ENCODE measurements at places on chromosomes 5 and 9.

- peak; percentile 3 for DNase-seq
Observed at GRCh38 chr9:7234144-7234543, 476.4 kb downstream of the KDM4C start.

DNA sequence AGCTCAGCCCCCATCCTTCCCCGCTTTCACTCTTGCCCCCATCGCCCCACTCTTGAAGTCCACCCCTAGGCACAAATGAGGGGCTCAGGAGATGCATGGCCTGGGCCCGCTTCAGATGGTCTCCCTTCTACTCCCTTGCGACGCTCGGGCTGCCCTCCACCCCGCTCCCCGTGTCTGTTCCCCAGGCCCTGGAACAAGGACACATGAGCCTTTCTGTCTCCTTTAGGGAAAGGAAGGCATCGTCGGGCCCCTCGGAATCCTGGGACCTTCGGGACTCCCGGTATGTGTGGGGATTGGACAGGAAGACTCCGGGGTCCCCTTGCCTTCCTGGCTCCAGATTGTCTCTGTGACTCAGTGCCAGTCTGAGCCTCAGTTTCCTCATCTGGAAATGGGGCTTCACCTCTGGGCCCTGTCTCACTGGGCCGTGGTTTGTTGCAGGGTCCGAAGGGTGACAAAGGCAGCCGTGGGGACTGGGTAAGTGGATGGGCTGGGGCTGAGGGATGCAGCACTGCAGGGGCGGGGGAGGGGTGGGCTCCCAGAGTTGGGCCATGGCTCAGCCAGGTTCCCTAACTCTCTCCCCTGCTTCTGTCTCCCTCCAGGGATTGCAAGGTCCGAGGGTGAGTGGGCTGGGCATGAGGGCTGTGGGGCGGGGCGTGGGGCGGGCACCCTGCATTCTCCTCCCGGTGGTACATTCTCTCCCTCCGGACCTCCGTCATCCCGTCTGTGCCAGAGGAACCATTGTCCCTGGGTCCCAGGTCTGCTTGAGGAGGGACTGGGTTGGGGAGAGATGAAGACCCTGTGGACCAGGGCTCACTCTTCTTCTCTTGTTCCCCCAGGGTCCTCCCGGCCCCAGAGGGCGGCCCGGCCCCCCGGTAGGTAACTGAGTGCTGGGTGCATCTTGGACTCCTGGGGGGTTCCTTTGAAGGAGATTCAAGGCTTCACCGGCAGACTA lies 21.8 kb upstream of the ORM1 start:
- DNase-seq: no peak

DNA sequence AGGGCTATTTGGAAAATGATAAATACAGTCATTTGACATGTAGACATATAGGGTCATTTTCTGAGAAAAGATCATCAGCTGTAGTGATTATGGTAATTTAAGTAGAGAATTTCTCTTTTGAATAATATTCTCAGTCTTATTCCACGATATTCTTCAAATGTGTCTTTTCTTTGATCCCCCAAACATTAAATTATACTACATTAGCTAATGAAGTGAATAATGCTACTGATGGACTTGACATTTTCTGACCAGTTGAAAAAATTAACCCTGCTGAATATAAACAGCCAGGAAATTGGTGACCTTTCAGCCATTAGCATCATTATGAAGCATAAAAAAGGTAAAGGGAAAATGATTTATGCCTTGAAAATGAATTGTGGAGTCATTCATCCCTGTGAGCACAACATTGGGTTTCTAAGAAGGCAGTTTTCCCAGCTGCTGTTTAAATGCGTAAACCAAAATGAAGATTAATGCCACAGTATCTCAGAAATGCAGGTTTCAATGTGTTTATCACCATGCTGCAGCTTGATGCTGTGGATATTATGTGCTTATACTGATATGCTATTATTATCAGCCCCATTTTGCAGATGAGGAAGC lies 489.1 kb downstream of the KCTD16 start:
- no peak for DNase-seq

DNA sequence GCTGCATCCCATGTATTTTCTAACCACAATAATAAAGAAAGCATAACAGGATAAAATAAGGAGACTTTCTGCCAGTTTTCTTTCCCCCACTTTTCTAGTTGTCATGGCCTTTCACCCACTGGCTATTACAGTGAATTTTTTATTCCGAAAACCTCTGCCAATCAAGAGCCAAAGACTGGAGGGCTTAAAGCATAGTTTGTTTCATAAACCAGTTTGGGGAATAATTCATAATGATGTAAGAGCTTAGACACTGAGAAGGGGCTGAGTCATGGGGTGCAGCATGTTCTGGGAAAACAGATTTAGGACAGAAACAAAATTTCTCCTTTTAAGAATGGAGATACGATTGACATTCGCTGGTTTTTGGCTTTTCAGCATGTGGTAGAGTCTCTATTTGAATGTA lies 4.4 kb upstream of the GLIPR2 start:
- DNase-seq: no peak

DNA sequence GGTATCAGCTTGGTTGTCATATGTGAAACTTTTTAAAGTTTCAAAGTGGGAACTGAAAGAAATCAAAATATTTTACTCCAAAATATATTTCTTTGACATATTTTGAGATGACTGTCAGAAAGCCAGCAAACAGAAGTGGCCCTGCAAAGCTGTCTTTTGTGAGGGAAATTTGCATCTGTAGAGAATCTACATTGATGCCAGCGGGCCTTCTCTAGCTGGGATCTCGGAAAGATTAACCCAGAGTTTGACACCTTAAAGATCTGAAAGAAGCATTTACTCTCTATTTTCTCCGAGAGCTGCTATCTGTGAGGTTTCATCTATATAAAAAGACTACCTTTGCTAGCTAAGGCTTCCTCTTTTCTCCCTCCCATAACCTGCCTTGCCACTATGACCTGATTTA lies 303.6 kb downstream of the FBXL17 start:
- no peak for DNase-seq

DNA sequence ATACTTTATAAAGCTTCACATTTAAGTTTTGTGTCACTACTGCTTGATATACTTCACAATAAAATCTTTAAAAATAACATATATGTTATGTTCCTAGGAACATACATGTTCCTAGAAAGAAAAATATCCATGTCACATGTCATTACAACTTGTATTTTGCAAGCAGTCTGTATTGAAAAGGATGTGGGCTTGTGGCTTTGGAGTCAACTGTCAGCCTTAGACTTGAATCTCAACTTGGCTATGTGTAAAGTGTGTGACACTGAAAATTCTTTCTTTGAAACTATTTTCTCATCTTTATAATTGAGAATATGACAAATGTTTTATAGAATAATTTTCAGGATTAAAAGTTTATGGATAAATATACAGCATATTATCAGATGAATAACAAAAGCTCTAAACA lies 273.1 kb downstream of the KIAA0825 start:
- DNase-seq: no peak

DNA sequence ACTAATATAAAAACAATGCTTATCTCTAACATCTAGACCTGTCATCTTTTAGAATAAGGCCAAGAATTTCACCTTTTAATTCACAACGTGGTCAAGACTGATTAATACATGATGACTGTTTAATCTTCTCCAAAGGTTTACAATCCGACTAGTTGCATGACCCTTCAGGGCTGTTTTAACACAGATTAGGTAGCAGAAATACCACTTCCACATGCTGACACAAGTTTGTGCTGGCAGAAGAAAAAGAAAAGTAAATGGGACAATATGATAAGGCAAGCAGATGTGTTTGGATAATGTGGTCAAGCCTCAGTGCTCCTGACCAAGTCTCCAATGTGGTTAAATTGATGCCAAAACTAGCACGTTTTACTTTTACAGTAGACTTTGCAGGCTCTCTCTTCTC lies 31.1 kb downstream of the SEMA6A start:
- DNase-seq: no peak

DNA sequence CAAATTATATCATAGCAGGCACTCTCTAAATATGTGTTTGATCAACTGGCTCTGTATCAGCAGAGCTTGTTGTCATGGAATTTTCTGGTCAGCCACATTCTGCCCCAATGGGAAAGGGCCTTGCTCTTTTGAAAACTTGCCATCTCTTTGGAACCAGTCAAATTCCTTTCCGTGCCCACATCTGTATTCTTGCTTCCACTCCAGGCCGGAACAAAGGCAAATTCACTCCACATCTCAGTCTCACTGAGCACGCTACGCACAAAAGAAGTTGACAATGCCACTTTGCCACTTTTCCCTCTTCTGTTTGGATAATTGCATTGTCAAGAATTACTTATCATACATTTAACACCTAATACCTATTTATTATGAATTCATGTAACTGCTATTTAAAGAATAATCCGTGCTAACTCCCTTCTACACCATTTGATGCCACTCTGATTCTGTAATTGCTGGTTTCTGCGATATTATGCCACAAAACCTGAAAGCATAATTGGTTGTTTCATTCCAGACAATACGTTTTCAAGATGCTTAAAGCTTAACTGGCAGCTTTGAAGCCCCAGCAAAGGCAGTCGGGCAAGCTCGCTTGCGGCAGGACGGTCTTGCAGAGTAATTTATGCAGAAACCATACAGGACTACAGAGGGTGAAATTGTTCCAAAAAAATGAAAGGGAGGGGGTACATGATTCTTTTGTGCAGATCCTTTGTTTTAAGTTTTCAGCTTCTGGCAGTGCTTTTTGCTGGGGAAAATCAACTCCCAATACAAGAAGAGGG lies 277.7 kb downstream of the MSX2 start:
- no peak for DNase-seq

DNA sequence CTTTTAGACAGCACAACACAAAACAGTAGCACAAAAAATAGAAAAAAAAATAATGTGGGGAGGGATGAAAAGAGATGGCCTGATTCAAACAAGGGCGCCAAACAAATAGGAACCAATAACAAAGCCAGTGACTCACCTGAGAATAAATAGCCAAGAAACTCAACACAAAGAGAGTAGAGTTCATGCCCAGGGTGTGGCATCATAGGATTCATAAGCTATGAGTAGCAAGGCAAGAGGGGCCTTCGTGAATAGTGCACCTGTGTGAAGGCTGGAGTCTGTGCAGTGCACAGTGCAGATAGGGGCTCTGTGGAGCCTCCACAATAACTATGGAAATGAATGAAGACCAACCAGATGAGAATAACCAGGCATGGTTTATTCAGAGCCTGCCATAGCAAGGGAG lies 541.7 kb downstream of the SPOCK1 start:
- DNase-seq: no peak

DNA sequence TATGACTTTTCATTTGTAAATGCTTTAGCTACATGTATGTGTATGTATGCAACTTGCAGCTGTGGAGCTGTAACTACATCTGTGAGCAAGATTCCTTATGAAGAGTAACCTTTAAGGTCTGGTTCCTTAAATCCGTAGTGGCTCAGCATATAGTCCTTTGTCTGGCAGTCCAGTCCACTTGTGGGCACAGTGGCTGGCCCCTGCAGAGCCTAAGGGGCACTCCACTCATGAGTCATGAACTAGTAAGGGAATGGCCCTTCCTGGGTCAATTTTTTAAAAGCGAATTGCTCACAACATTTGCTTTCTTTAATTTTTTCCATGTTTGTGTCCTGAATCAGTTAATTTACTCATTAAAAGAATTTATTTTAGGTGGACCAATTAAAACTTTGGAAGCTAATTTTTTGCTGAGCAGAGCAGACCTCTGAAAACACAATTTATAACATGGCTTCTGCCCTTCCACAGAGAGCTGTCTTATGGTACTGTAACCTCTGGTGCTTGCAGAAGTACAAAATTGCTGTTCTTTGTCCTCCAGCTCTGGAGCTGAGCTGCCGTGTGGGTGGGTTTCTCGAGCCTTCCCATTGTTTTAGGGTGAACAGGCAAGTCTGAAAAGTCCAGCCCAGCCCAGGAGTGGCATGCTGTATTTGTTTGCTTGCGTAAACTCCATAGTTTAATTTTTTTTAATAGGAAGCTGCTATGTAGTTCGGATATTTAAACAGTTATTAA lies 110.1 kb downstream of the MVB12B start:
- no peak for DNase-seq

- DNase-seq: no peak
Observed at GRCh38 chr9:128242828-128243214, 33.0 kb downstream of the GOLGA2 start.

GRCh38 chr5:149257131-149257530 lies 14.5 kb upstream of the AFAP1L1 start:
- DNase-seq: no peak

GRCh38 chr5:17061973-17062470 lies 125.9 kb upstream of the MYO10 start:
- no peak for DNase-seq
